Iris pigment epithelial cell (primary cell): ENCODE measurements at places on chromosomes 16 and 17.

DNA sequence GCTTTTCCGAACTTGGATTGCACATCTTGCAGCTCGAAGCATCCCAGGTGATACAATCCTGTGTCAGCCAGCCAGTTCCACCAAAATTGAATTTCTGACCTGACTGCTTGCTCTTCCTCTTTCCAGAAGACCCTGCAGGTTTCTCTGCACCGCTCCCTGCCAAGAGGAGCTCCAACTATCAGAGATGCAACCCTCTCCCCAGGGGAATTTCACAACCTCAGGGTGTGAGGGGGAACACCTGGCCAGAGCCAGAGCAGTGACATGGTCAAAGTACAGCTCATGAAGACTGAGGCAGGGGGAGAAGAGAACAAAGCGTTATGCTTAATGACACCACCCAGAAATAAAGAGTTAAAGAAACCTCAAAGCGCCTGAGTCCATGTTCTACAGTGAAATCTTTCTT, 25.0 kb downstream of the ZNF423 start:
- no peak for DNase-seq

GRCh38 chr17:78256707-78257591, 25.5 kb downstream of the TMEM235 start:
- no peak for DNase-seq

GRCh38 chr17:67171560-67171959, 73.4 kb downstream of the HELZ start:
- DNase-seq = no peak

- no peak for DNase-seq
Measured at GRCh38 chr17:81578561-81579225, 26.5 kb upstream of the FAAP100 start.

GRCh38 chr17:50219342-50219741, 17.9 kb upstream of the COL1A1 start:
- DNase-seq = peak; percentile 93

GRCh38 chr16:2854700-2855309, 3.2 kb downstream of the PRSS22 start:
- no peak for DNase-seq

GRCh38 chr16:83227336-83227735, 580.4 kb upstream of the HSBP1 start:
- no peak for DNase-seq

DNA sequence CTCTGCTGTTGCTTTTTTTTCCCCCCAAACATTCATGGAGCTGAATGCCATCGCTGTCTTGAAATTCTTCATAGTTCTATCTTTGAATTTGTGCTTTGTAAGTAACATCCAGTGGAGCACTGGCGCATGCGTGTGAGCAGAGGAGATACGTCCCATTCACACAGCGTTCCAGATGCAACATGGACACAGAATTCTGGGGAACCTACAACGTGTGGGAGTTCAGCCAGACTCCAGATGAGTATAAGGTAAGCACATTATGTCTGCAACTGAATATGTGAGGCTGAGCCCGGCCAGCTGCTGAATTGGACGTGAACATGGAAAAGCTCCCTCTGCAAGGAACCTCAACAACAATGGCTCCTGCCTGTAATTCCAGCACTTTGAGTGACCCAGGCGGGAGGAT, 4.3 kb upstream of the ATP1B2 start:
- DNase-seq = no peak

GRCh38 chr16:48447940-48448536, 62.8 kb upstream of the SIAH1 start:
- DNase-seq = no peak

GRCh38 chr17:69454051-69454450, 39.6 kb downstream of the MAP2K6 start:
- DNase-seq = no peak

GRCh38 chr17:63840591-63841349, 1.7 kb downstream of the SMARCD2 start:
- no peak for DNase-seq

DNA sequence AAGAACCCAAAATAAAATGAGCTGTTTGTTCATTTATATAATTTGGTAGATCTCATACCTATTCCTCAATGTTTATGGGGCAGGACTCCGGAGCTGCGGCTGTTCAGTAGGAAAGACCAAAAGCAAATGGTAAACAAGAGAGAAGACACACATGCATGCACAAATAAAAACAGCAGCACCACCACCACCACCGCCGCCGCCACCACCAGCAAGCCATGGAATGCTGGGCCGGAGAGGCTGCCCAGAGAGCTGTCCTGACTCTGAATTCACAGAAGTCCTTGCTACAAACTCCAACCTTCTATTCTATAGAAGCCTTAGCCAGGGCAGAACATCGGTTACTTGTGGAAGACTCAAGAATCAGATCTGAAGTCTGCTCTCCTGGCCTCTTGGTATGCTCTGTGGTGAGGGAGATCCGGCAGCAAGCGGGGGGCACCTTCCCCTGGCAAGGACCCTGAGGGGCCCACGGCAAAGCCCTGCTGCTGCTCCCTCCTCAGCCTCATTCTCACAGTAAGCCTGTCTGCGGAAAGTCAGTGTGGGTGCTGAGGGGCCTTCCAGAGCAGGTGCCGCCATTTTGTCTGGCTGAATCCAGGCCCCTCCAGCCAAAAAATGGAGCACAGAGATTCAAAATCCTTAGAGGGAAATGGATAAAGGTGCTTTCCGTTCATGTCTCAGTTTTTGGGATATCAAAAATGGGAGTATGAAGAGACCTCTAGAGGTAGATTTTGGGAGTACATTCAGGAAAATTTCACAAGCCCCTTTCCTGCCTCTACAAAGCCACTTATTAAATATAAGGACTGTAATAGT, 6.4 kb upstream of the FOXJ1 start:
- DNase-seq = peak; percentile 10

GRCh38 chr17:34637548-34638525, 58.5 kb downstream of the TMEM132E start:
- DNase-seq = peak; percentile 66

- no peak for DNase-seq
Measured at GRCh38 chr17:69511250-69511649, 96.8 kb downstream of the MAP2K6 start.

DNA sequence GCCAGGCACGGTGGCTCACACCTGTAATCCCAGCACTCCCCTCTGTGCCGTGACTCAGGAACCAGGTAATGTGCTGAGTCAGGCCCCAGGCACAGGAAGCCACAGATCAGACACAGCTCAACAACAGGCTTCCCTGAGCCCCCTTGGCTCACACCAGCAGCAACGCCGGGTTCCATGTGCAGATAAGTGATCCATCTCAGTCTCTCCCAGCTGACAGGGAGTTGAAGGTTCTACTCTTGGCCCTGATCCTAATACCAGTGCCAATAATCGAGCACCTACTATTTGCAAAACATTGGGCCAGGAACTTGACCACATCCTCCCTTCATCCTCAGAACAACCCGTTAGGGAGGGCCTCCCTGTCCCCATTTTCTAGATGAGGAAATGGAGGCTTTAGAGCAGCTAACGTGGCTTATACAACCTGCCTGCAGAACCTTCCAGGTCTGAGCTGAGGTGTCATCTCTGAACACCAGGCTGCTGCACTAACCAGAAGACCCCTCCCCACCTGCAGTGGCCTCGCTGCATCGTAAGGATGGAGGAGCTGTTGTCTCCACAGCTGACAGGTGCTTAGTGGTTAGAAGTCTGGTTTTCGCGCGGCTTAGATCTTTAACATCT, 64.8 kb upstream of the AMZ2 start:
- DNase-seq = no peak

DNA sequence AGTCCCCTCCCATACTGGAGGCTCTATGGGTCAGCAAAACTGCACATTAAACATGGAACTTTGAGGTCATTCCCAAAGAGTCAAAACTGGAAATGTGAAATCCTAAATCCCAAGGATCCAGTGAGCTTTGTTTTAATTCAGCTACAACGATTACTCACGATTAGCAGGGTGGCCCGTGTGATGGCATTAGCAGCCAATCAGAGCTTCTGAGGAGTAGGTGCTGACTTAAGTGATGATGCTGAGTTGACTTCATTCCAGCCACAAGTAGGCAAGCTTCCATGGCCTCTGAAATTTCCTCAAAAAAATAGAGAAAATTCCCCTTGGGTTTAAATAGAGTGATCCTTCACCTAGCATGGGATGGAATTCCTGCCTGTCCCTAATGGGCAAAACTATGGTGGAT, 28.1 kb upstream of the BEAN1 start:
- DNase-seq = peak; percentile 12

DNA sequence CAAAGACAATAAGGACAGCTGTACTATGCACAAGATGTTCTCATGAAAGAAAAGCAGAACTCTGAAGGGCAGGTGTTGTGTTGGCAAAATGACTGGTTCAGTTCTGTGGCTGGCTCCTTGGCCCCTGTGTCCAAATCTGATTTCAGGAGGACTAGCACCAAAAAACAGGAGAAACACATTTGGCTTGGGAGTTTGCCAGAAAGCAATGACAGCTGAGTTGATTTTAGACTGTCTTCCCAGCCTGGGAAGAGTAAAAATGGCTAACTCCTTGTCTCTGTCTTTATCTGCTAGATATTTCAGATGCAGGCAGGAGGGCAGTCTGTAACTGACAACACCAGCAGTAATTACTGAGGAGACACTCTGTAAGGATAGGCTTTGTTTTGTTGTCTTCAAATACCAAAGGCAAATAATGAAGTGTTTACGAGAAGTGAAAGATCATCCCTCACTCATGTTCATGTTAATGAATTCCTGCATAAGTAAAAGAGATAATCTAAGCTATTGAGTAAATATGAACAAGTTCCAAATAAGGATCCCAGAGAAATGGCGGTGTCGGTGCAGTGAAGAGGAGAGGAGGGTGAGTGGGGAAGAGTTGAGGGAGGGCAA, 989.0 kb downstream of the CDH11 start:
- no peak for DNase-seq

GRCh38 chr16:65480281-65481091, 358.6 kb upstream of the CDH11 start:
- no peak for DNase-seq
